ENCODE measurements at places on chromosomes 5 and 9.

DNA sequence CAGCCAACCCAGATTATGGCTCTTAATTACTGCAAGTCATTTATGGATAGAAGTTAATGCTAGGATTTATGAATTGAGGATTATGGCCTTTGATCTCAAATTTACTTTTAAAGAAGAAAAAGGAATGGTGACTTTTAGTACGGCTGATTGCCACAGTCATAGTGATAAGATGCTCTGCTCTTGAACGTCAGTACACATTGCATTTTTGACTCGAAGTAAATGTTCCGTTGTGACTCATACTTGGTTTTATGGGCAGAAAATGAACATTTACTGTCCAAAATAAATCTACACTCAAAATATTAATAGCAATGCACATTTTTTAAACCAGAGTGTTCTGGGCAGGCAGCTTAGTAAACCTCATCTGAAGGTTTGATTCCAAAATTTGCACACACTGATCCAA, 830 bp downstream of the ADAMTSL1 start:
- DNase-seq = peak; percentile 72

GRCh38 chr5:151810897-151811296, 39.1 kb downstream of the G3BP1 start:
- no peak for DNase-seq

DNA sequence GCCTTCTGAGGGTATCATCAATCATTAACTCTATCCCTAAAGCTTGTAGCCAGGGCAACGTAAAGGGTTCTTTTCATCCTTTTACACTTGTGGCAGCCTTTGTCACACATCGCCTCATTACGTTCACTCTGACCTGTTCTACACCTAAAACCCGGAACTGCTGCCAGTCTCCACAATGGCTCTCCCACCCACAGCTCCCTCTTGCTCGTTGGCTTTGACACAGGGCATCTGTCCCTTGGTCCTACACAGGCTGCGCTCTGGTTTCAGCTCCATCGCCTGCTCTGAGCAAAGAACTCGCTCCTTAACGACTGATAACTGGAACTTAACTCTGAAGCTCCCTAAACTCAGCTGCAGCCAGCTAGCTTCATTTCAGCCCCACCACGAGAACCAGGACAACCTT, 112.8 kb upstream of the CTNND2 start:
- DNase-seq = no peak

GRCh38 chr9:119789987-119790386, 420.8 kb upstream of the BRINP1 start:
- DNase-seq = no peak
